ENCODE measurements at places on chromosomes 6 and 20.

- H3K4me1 ChIP-seq: peaks cover 12% of the 10 kb centered on the region
- no peaks in the 10 kb centered on the region for H3K27me3 ChIP-seq
- no peak overlapping the region for H3K27ac ChIP-seq
- no peaks in the 10 kb centered on the region for H3K36me3 ChIP-seq
- peak; percentile 49 for DNase-seq
Measured at GRCh38 chr6:143215363-143215762, 154.7 kb downstream of the AIG1 start.

- H3K36me3 ChIP-seq: no peaks in the 10 kb centered on the region
- H3K27ac ChIP-seq: no peak overlapping the region
- H3K27me3 ChIP-seq: no peaks in the 10 kb centered on the region
- H3K4me3 ChIP-seq: no peak overlapping the region
Measured at GRCh38 chr20:35104685-35105295, 12.2 kb upstream of the TRPC4AP start.

DNA sequence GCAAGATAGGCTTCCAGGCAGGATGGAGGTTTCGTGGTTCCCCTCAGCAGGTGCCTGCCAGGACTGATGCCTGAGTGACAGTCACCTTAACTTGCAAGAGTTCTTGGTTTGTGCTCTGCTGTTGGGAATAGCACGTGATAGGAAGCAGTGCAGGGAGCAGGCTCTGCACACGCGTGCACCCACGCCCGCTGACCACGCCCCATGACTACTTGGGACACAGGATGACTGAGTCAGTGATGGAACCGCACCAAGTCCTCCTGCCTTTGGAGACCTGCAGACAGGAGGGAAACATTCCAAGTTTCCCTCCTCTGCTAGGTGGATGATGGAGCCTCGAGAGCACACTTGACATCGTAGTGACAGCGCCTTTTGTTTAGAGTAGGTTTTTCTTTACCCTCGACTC is 164.2 kb downstream of the DTNBP1 start:
- peaks cover 12% of the 10 kb centered on the region for H3K4me1 ChIP-seq
- peak; percentile 91 for DNase-seq
- no peaks in the 10 kb centered on the region for H3K27me3 ChIP-seq
- H3K4me3 ChIP-seq: no peak overlapping the region

DNA sequence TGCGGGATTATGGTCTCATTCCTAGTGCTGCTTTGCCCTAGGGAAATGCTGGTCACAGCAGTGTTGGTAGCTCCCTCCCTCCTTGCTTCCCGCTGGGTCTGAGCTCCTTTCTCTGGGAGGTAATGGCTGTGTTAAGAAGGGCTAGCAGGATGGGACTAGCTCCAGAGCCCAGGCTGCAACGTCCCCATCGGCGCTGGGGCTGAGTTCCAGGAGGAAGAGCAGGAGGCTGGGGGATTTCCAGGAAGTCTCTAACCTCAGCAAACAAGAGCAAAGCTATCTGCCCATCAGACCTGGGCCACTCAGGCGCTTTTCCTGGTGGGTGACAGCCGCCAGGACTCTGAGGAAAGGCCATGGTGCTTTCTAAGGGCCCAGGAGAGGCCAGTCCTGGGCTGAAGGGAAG is 174.2 kb downstream of the DLL1 start:
- no peaks in the 10 kb centered on the region for H3K27me3 ChIP-seq
- H3K27ac ChIP-seq: no peak overlapping the region
- H3K4me3 ChIP-seq: no peak overlapping the region
- H3K4me1 ChIP-seq: no peaks in the 10 kb centered on the region
- DNase-seq: no peak

DNA sequence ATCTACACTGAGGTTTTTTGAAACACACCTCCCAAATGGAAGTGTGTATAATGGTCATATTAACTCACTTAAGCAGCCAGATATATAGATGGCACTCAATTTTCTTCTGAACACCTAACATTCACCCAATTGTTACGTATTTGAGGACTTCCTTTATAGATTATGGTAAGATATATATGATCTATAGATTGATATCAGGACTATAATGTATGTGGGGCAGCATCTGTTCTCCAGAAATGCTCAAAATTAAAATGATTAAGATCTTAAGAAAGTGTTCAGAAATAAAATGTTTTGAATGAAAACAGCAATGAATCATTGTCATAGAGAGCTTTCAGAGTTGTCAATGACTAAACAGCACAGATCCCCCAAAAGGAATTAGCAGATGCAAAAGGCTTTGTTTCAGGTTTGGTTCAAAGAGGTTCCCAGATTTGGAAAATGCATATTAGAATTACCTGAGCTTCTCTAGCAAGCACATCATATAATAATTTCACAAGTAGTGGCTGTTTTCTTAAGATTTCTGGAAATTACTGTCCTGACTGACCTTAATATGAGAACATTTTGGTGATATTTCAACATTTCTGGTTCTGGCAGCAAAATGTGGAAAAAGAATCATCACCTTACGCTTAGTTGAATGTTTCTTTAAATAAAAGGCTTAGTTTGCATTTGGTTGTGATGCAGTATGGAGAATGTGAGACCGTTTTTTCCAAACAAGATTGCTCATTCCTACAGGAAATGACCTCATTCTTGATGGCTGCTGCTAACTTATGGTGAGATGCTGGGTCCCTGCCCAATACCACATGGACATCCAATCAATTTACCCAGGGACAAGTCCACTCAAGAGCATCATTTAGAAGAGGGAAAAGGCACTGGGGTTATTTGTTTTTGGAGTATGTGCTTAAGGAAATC is 31.5 kb downstream of the TRAF3IP2 start:
- no peak overlapping the region for H3K4me3 ChIP-seq
- H3K36me3 ChIP-seq: peaks cover 17% of the 10 kb centered on the region
- no peak overlapping the region for H3K27ac ChIP-seq
- DNase-seq: peak; percentile 32
- no peaks in the 10 kb centered on the region for H3K27me3 ChIP-seq

DNA sequence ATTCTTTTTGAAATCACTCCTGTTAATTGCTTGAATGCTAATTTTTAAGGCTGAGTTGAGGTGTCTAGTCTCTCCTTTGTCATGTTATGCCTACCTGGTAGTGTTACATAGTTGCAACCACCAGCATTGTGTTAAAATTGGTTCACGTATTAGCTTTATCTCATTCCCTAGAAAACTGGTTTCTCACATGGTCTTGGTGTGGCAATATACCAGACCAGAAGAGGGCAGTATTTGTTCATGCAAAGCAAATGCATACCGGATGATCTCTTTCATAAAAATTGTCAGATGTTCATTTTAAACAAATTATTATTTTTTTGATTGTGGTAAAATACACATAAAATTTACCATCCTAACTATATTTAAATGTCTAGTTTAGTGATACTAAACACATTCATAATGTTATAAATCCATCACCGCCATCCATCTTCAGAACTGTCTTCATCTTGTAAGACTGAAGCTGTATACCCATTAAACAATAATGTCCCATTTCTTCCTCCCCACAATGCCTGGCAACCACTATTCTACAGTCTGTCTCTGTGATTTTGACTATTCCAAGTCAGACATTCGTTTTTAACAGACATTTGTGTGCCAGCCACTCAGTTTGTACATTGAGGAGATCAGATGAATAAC is 92.8 kb downstream of the ATRN start:
- no peak overlapping the region for H3K27ac ChIP-seq
- H3K27me3 ChIP-seq: no peaks in the 10 kb centered on the region
- no peaks in the 10 kb centered on the region for H3K36me3 ChIP-seq
- peaks cover 16% of the 10 kb centered on the region for H3K4me1 ChIP-seq
- DNase-seq: peak; percentile 73

DNA sequence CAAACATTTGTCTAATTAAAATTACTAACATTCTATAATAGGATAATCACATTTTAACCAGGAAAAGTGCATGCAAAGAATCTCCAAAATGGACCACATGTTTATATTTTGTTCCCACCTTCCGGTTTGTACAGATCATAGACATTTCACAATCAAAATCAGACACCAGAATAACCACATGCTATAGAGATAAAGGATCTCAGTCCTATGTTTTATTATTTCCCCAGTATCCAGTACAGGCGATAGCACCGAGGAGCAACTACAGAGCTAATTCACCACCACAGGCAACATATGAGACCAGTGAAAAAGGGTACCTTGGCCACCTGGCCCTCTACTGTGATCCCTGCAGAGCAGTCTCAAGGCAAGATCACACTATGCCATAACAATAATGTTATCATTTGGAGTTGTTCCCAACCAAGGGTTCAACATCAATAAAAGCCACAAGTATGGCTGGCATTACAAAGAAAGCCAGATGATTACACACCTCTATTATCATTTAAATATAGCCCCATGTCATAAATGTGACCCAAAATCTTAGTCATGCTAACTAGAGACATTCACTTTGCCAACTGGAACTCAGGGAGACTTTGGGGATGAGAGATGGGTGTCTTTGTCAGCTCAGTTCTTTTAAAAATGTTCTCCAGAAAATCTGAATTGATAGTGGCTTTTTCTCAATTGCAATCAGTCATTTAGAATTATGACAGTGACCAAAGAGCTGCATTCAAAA is 46.7 kb downstream of the RALGAPA2 start:
- DNase-seq: no peak
- no peaks in the 10 kb centered on the region for H3K36me3 ChIP-seq
- H3K27me3 ChIP-seq: no peaks in the 10 kb centered on the region
- H3K4me3 ChIP-seq: no peak overlapping the region

DNA sequence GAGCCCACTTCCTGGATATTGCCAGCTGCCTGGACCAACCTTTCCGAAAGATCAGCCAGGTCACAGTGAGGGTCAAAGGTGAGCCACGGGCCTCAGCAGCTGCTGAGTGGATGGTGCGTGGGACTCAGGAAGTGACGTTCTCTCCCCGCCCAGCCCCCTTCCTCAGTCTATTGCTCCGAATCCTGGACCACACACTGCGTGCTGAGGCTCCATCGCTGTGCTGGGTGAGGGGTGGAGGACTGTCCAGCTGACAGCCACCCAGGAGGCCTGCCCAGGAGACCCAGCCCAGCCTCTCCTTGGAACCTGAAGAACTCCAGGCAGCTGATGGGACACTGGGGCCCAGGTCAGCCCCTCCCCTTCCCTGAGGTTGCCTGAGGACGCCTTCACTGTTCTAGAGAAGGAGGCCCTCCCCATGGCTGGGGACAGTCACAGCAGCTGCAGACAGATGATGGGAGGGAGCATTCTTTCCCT is 94.4 kb upstream of the CD93 start:
- H3K4me3 ChIP-seq: no peak overlapping the region
- H3K36me3 ChIP-seq: no peaks in the 10 kb centered on the region
- peaks cover 5% of the 10 kb centered on the region for H3K27me3 ChIP-seq
- no peak for DNase-seq
- no peak overlapping the region for H3K27ac ChIP-seq

DNA sequence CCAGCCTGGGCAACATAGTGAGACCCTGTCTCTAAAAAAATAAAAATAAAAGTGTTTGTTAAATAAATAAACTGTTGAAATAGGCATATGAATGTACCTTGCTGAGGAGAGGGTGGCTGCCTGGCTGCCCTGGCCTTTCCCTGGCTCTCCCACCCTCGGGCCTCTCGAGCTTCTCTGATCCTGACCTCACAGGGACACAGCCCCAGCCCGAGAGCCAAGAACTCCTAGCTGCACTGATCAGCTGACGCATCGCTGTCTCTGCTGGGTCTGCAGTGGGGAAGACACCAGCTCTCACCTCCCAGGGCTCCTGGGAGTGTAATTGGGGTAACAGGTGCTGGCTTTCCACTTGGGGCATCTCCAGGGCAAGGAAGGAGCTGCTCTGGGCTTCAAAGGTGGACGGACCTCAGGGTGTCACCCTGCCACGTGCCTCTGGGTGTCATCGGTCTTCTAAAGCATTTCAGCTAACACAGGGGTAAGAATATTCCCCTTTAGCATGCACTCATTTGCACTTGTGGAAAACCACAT is 6.9 kb downstream of the TCF15 start:
- no peak overlapping the region for H3K27ac ChIP-seq
- H3K4me3 ChIP-seq: no peak overlapping the region
- H3K27me3 ChIP-seq: no peaks in the 10 kb centered on the region
- no peaks in the 10 kb centered on the region for H3K4me1 ChIP-seq
- DNase-seq: no peak

- no peaks in the 10 kb centered on the region for H3K27me3 ChIP-seq
- H3K27ac ChIP-seq: no peak overlapping the region
- H3K36me3 ChIP-seq: no peaks in the 10 kb centered on the region
- H3K4me3 ChIP-seq: no peak overlapping the region
Measured at GRCh38 chr6:122553697-122554096, 56.5 kb upstream of the PKIB start.

- peaks cover 49% of the 10 kb centered on the region for H3K4me1 ChIP-seq
- no peak overlapping the region for H3K4me3 ChIP-seq
- DNase-seq: no peak
- H3K27ac ChIP-seq: peak overlapping the region; percentile 90
Measured at GRCh38 chr6:112017169-112017568, 36.7 kb upstream of the CCN6 start.

- peak; percentile 75 for DNase-seq
- peaks cover 20% of the 10 kb centered on the region for H3K4me1 ChIP-seq
- H3K36me3 ChIP-seq: no peaks in the 10 kb centered on the region
- peak overlapping the region; percentile 63 for H3K27ac ChIP-seq
- H3K27me3 ChIP-seq: no peaks in the 10 kb centered on the region
Measured at GRCh38 chr6:153117986-153118879, 12.8 kb downstream of the RGS17 start.

GRCh38 chr20:36273414-36274180 is 32.5 kb upstream of the DLGAP4 start:
- H3K36me3 ChIP-seq: no peaks in the 10 kb centered on the region
- H3K27me3 ChIP-seq: peaks cover 17% of the 10 kb centered on the region
- no peaks in the 10 kb centered on the region for H3K4me1 ChIP-seq
- no peak overlapping the region for H3K4me3 ChIP-seq
- DNase-seq: peak; percentile 66
- H3K27ac ChIP-seq: no peak overlapping the region

DNA sequence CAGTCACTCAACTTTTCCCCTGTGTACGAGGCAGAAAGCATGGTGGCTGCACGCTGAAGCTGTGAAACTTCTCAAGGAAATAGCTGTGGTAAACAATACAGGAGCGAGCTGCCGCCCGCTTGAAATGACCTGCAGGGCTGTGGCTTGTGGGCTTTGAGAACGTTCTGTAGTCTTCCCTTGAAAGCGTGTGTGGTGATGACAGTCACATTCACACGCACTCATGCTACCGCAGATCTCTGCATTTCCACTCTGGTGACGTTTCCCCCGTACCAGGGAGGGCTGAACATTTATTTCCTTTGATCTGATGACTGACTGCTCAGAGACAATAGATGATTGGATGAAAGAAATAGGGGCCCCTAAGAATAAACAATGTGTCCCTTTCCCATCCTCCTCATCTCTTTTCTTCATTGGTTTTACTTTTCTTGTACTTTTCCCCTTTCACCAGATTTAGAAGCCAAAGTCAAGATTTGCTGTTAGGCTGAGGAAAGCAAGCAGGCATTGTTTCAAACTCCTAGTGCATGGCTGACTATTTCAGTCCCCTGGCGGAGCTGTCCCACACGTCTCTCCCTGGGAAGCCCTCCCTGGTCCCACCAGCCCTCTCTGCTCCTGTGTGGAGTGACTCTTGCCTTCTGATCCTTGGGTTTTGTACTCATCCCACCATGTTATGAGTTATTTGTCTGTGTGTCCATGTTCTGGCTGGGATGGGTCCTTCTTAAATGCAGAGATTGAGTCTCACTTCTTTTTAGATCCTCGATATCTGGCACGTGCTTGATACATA is 3.9 kb downstream of the SYTL3 start:
- H3K36me3 ChIP-seq: no peaks in the 10 kb centered on the region
- H3K27ac ChIP-seq: no peak overlapping the region
- no peak for DNase-seq
- no peaks in the 10 kb centered on the region for H3K27me3 ChIP-seq

Measured in PC-3 (cell line).